Foreskin melanocyte (primary cell): ENCODE measurements at places on chromosomes 3 and 15.

GRCh38 chr15:94026458-94027304 lies 204.7 kb upstream of the MCTP2 start:
- DNase-seq = peak; percentile 65

DNA sequence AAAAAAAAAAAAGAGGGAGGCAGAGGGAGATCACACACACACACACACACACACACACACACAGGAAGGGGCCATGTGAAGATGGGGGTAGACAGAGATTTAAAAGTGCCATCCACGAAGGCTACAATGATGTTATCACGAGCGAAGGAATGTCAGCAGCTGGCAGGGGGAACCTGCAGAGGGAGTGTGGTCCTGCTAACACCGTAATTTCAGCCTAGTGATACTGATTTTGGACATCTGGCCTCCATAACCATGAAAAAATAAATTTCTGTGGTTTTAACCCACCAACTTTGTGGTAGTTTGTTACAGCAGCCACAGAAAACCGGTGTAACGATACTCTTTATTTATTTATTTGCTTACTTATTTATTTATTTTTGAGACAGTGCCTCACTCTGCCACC lies 76.0 kb downstream of the TMCO5A start:
- DNase-seq = no peak

- DNase-seq = no peak
Observed at GRCh38 chr3:51622413-51622812, 48.6 kb upstream of the TEX264 start.

- DNase-seq = no peak
Observed at GRCh38 chr3:187212705-187213104, 15.4 kb downstream of the RTP1 start.

DNA sequence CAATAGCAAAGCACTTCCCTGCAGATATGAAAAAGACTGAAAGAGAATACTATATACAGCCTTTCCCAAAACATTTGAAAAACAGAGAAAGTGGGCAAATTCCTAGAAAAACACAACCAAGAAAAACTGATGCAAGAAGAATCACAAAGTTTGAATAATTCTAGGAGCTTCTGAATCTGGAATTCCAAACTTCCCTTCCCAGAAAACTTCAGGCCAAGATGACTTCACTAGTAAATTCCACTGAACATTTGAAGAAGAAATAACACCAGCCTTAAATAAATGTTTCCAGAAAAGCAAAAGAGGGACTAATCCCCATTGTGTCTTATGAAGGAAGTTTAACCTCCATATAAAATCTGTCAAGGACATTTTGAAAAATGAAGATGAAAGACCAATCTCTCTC lies 15.8 kb upstream of the NSMCE3 start:
- DNase-seq = no peak

DNA sequence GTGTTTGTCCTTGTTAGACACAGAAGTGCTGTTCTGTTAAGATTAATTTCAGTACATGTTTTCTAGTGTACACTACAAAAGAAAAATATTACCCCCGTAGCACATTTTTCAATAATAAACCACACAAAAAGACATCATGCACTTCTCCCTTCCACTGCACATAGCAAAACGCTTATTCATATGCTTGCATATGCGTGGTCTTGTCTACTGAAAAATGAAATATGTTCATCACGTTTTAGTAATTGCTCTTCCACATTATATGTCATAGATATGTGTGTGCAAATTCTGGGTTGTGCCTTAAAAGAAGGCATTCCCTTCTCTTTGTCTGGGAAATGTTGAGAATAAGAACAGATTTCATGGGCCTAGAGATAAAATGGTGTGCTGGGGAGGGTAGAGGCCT lies 353.9 kb downstream of the NSUN3 start:
- DNase-seq = no peak

GRCh38 chr3:52428151-52429005 lies 16.5 kb downstream of the SEMA3G start:
- DNase-seq = peak; percentile 52

DNA sequence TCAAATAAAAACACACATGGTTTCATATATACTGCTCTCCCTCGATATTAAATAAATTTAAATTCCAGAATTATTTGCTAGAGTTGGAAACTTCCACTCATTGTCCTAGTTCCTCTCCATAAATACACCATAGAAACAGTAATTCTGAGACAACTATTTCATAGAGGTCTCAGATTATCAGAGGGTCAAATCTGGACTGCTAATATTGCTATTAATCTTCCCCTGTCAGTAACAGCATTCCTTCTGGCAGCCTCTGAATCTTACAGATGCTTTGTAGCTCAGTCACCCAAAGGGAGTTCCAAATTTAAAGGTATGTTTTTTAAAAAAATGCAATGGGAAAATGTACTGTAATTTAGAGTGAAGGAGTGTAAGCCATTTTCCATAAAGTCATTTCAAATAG lies 428.8 kb downstream of the PYDC2 start:
- no peak for DNase-seq

- DNase-seq = peak; percentile 69
Observed at GRCh38 chr3:157135671-157136396, 24.1 kb downstream of the CCNL1 start.

GRCh38 chr3:178901204-178901603 lies 170.4 kb downstream of the ZMAT3 start:
- no peak for DNase-seq

DNA sequence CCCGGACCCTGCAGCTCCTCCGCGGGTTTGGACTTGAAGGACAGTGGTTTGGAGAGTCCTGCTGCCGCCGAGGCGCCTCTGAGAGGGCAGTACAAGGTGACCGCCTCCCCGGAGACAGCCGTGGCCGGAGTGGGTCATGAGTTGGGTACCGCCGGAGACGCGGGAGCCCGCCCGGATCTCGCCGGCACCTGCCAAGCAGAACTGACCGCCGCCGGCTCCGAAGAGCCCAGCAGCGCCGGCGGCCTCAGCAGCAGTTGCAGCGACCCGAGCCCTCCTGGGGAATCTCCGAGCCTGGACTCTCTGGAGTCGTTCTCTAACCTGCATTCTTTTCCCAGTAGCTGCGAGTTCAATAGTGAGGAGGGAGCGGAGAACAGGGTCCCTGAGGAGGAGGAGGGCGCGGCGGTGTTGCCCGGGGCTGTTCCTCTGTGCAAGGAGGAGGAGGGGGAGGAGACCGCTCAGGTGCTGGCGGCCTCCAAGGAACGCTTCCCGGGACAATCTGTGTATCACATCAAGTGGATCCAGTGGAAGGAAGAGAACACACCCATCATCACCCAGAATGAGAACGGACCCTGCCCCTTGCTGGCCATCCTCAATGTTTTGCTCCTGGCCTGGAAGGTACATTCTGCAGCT lies 634 bp downstream of the MINDY2 start:
- no peak for DNase-seq

DNA sequence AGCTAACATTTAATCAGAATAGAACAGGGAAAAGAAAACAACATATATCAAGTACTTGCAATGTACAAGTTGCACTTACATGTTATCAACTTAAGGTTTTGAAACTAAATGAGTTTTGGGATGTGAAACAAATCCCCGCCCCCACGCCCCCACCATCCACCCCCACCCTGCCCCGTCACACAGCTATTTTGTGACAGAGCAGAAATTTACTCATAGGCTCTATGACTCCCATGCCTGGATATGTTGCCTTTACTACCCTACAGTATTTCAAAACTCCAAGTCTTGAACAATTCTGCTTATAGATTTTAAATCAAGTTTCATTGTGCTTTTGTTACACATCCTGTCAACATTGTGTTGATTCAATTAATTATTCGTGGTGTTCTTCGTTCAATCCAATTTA lies 18.1 kb upstream of the IL1RAP start:
- DNase-seq = no peak

DNA sequence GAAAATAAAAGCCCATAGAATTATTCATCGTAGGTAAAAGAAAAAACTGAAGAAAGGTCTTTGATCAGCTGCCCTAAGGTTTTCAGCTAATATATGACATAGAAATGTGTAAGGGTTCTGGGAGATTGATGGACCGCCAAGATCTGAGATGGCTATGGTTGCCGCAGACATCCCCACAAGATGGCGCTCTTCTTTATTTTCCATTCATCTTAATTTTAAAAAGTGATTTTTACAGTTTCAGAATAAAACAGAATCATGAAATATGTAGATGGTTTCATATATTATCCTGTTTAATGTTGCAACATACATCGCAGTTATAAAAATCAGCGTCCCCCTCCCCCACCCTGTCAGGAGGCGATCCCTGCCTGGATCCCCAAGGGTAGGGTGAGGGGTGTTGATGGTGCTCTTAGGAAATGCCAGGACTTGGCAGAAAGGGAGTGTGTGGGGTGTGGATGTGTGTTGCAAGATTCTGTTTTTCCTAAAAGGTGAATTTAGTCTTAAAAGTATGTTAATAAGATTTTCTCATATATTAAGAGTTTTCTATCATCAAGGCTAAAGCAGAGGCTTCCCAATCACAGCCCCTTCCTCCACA lies 68.8 kb downstream of the ANXA2 start:
- DNase-seq = no peak

- DNase-seq = no peak
Observed at GRCh38 chr3:41241800-41242571, 42.7 kb downstream of the CTNNB1 start.

- DNase-seq = no peak
Observed at GRCh38 chr3:194536871-194537637, 50.3 kb upstream of the ATP13A3 start.

DNA sequence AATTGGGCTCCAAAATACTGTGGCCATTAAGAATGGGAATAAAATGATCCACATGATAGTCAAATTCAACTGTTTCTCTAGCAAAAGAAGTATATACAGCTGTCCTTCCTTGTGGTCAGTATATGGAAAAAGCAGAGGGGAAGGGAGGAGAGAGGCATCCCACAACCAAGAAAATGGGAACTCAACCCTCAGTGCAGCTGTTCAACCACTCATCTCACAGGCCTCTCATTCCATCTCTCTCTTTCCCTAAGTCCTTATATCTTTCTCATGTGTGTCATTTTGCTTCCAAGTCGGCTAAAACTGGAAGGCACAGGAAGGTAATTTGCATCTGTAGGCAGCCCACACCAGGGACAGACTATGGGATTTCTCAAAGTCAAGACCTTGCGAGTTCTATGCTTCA lies 27.5 kb downstream of the AVEN start:
- no peak for DNase-seq

GRCh38 chr3:184952671-184953070 lies 140.7 kb downstream of the VPS8 start:
- no peak for DNase-seq

GRCh38 chr3:195715134-195715533 lies 5.6 kb upstream of the MUC20 start:
- DNase-seq = no peak

GRCh38 chr3:195522254-195523023 lies 20.7 kb downstream of the PPP1R2 start:
- DNase-seq = peak; percentile 11

- DNase-seq = no peak
Observed at GRCh38 chr3:43797794-43798193, 107.1 kb downstream of the ABHD5 start.

DNA sequence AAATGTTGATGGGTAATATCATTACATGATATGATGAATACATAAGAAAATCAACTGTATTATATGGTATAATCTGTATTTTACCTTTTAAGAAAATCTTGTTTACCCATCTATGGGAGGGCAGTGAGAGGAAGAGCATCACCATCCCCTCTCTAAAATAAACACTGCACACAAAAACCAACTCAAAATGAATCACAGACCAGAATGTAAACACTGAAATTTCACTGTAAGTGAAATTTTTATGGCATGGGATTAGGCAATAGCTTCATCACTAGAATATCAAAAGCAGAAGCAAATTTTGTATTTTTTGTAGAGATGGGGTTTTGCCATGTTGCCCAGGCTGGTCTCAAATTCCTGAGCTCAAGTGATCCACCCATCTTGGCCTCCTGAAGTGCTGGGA lies 26.2 kb downstream of the IFT80 start:
- DNase-seq = no peak

GRCh38 chr15:39748276-39748675 lies 34.4 kb downstream of the FSIP1 start:
- no peak for DNase-seq

GRCh38 chr3:151062611-151063010 lies 22.9 kb upstream of the MED12L start:
- DNase-seq = no peak
